Astrocyte (in vitro differentiated cells and primary cell): ENCODE measurements at places on chromosomes 7 and 10. TPM values are rescaled to one million over a fixed set of nuclear protein-coding genes. Genes with fewer than 3 reads are reported as not detected.

RAMP3 gene
- not detected in 2 replicates for total RNA-seq

NDUFB8 gene
- total RNA-seq: 155 TPM in 2 replicates

OGDHL gene
- 1.2 and 1.9 TPM in 2 replicates for total RNA-seq

GRCh38 chr10:15898046-15898445 lies 37.7 kb upstream of the MINDY3 start:
- H3K4me3 ChIP-seq: no peak overlapping the region
- H3K36me3 ChIP-seq: no peaks in the 10 kb centered on the region
- DNase-seq: no peak
- H3K27ac ChIP-seq: no peak overlapping the region
- peaks cover 9% of the 10 kb centered on the region for H3K27me3 ChIP-seq
- H3K4me1 ChIP-seq: no peaks in the 10 kb centered on the region

GRCh38 chr10:62735464-62736167 lies 68.9 kb upstream of the ADO start:
- H3K4me3 ChIP-seq: no peak overlapping the region

PODXL gene
- 29.9 and 47.1 TPM in 2 replicates for total RNA-seq

MBL2 gene
- total RNA-seq: not detected in 2 replicates

KLLN gene
- 1.4 and 1.5 TPM in 2 replicates for total RNA-seq

DNA sequence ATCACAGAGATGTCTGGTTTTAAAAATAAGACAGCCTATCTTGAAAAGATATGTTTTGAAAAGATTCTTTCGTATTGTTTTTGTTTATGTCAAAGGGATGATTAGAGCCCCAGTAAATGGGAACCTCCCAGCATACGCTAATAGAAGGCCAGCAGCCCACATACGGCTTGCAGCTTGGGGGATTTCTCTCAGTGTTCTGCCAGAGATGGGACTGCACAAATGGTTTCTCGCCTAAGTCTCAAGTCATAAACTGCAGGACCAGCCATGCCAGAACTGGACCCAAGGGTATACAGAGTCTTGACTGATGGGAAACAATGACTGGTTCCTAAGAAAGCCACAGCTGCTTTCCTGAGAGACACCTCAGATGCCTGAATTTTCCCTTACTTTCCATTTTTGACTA lies 306.9 kb upstream of the DGKB start:
- no peaks in the 10 kb centered on the region for H3K27me3 ChIP-seq
- H3K27ac ChIP-seq: no peak overlapping the region
- no peaks in the 10 kb centered on the region for H3K4me1 ChIP-seq
- H3K36me3 ChIP-seq: no peaks in the 10 kb centered on the region
- H3K4me3 ChIP-seq: no peak overlapping the region

- DNase-seq: no peak
- H3K27me3 ChIP-seq: no peaks in the 10 kb centered on the region
- no peaks in the 10 kb centered on the region for H3K36me3 ChIP-seq
- H3K4me1 ChIP-seq: no peaks in the 10 kb centered on the region
These were observed 324.1 kb downstream of the C7orf25 start for GRCh38 chr7:42587806-42588205.

DNA sequence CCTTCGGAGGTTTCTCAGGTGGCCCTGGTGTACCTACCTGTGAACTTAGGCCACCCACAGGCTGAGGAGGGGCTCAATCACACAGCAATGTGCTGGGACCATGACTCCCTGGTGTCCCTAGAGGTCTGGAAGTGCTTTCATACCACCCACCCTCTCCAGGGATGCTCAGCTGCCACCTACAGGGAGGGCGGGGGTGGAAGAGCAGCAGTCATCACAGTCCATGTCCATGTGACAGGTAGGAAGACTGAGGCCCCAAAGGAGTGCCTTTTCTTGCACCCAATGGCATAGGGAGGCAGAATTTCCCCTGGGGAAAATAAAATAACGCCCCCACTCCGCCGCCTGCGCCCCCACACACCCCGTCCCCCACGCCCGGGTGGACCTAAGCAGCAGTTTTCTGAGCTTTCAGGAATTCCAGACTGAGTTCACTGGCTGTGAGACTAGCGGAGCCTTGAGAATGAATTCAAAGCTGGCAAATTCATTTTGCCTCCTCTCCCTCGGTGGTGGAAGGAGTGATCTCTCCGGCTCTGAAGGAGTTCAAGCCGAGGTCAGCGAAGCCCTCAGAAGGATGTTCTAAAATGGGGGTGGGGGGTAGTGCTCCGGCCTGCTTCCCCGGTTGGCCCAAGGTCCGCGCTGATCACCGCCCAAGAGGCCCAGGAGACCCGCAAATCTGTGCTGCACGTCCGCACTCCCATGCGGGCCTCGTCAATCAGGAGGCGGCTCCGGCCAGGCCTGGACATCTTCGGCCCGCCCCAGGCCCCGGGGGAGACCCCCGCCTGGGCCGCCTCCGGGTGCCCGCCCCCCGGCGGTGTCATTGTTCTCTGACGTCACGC lies 2.1 kb upstream of the ZMIZ1 start:
- H3K36me3 ChIP-seq: no peaks in the 10 kb centered on the region
- H3K27me3 ChIP-seq: no peaks in the 10 kb centered on the region
- DNase-seq: no peak
- H3K4me3 ChIP-seq: peak overlapping the region; percentile 69
- H3K27ac ChIP-seq: peak overlapping the region; percentile 69

- H3K4me3 ChIP-seq: no peak overlapping the region
- DNase-seq: no peak
- H3K36me3 ChIP-seq: no peaks in the 10 kb centered on the region
- H3K4me1 ChIP-seq: no peaks in the 10 kb centered on the region
- no peak overlapping the region for H3K27ac ChIP-seq
These were observed 22.2 kb upstream of the AFAP1L2 start for GRCh38 chr10:114426476-114426875.

STK31 gene
- 0.20 and 0.31 TPM in 2 replicates for total RNA-seq

DNA sequence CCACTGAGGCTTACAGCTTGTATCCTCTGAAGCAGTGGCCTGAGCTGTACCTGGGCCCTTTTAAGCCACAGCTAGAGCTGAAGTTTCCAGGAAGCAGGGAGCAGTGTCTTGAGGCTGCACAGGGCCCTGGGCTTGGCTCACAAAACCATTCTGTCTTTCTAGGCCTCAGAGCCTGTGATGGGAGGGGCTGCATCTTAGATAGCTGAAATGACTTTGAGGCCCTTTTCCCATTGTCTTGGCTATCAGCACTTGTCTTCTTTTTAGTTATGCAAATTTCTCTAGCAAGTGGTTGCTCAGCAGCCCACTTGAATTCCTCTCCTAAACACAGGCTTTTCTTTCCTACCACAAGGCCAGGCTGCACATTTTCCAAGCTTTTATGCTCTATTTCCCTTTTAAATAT lies 864.2 kb downstream of the REEP3 start:
- no peaks in the 10 kb centered on the region for H3K4me1 ChIP-seq
- no peaks in the 10 kb centered on the region for H3K27me3 ChIP-seq
- DNase-seq: no peak
- H3K27ac ChIP-seq: no peak overlapping the region
- H3K4me3 ChIP-seq: no peak overlapping the region

HMX2 gene
- not detected in 2 replicates for total RNA-seq

DNA sequence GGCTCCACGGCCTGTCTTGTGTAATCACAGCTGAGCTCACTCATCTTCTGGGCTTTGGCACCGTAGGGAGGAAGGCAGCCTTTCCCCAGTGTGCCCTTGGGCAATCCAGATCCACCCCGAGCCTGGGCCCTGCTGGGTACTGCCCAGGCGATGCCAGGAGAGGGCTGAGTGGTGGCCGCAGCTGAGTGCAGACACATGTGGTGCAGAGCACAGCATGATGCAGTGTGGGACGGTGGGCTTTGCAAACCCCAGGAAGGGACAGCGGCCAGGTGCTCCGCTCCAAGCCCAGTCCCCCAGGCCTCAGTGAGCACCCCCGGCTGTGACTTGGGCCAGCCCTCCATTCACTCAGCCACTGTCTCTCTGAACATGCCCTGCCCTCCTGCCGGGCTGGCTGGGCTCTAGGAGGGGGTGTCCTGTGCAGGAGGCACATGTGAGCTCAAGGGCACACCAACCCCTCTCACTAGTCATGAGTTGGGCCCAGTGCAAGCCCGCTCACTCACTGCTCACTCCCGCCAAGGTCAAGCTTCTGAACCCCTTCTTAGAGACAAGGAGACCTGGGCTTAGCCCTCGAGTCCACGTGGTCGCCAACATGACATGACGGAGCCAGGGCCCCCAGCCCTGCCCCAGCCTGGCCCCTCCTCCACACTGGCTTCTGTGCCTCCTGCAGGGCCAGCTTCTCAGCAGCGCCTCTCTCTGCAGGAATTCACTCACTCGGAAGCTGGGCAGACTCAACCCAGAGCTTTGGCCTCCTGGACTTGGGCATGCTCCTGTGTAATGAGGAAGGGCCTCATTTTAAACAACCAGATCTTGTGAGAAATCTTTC lies 77.5 kb upstream of the INSIG1 start:
- H3K4me1 ChIP-seq: no peaks in the 10 kb centered on the region
- DNase-seq: no peak
- no peak overlapping the region for H3K27ac ChIP-seq

- H3K27ac ChIP-seq: no peak overlapping the region
- H3K4me1 ChIP-seq: peaks cover 20% of the 10 kb centered on the region
- DNase-seq: peak; percentile 65
- no peak overlapping the region for H3K4me3 ChIP-seq
- H3K27me3 ChIP-seq: no peaks in the 10 kb centered on the region
These were observed 91.3 kb downstream of the KIAA1549 start for GRCh38 chr7:138889582-138890498.

ANKMY2 gene
- total RNA-seq: 21.9 and 25.0 TPM in 2 replicates

GRCh38 chr7:94414980-94415379 lies 20.3 kb downstream of the COL1A2 start:
- peaks cover 63% of the 10 kb centered on the region for H3K4me1 ChIP-seq
- no peaks in the 10 kb centered on the region for H3K27me3 ChIP-seq
- DNase-seq: no peak
- H3K4me3 ChIP-seq: no peak overlapping the region

DNA sequence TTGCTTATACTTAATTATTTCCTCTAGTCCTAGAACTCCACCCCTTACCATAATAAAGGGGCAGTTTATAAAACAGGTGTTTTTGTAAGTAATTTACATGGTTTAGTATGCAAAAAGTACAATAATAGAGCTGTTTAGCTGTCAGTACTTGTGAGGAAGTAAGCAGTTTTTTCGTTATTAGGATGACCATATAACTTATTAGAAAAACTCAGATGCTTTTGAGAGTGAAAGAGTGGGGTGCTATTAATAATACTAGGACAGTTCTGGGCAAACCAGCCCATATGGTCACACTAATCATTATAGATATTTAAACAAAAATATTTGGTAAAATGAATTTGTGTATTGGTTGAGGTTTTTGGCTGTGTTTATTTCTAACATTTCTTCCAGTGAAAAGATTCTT lies 201.9 kb upstream of the KAT6B start:
- H3K4me3 ChIP-seq: no peak overlapping the region
- H3K4me1 ChIP-seq: no peaks in the 10 kb centered on the region
- DNase-seq: no peak
- H3K36me3 ChIP-seq: no peaks in the 10 kb centered on the region

DNA sequence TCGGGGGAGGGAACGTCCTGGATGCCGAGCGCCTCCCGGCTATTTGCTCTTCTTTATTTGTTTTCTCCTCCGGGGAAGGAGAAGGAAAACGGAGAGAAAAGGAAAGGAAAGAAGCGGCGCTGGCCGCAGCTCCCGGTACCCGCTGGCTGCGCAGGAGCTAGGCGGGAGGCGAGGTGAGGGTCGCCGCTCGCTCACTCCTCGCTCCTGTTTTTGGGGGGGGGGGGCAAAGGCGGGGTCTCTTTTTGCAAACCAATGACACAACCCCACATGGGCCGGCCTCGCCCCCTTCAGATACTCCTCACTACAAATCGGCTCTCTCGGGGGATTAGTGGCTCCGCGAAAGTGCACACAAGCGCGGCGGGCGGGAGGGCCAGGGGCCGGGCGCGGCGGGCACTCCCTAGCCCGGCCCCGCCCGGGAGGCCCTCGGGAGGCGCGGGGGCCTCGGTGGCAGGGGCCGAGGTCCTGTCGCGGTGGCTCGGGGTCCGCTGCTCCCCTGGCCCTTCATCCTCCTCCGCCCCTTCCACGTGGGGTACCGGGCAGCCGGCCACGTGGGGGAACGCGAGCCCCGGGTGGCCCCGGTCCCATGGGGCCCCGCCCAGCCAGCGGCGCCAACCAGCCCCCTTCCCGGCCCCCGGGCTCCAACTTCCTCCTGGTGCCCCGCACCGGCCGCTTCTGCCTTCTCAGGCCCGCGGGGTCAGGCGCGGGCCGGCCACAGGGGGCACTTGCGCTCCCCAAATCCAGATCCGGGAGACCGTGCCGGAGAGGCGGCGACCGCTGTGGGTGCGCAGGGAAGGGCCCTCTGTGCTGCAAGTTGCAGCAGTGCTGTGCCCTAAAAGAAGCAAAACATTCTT lies 718 bp upstream of the CTBP2 start:
- no peaks in the 10 kb centered on the region for H3K36me3 ChIP-seq
- H3K27me3 ChIP-seq: no peaks in the 10 kb centered on the region
- H3K4me1 ChIP-seq: peaks cover 31% of the 10 kb centered on the region
- H3K27ac ChIP-seq: peak overlapping the region; percentile 83
- DNase-seq: peak; percentile 80
- peak overlapping the region; percentile 68 for H3K4me3 ChIP-seq

BHLHA15 gene
- total RNA-seq: 0.57 and 1.2 TPM in 2 replicates

DNA sequence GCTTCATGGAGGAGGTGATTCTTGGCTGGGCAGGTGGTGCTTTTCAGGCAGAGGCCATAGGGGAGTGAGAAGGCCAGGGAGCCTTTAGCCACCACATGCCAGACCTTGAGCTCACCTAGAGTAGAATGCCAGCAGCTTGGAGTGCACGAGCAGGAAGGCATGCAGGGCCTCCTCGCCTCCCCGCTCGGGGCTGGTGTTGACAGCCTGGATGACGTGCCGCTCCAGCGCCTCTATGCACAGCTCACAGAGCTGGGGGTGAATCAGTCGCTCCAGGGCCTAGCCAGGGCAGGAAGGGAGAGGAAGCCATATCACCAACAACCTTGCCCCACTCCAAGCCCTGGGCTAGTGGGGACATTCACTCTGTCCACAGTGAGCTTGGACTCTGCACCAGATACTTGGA lies 15.7 kb downstream of the HPS1 start:
- H3K36me3 ChIP-seq: peaks cover 16% of the 10 kb centered on the region
- H3K4me3 ChIP-seq: no peak overlapping the region
- DNase-seq: no peak
- peaks cover 12% of the 10 kb centered on the region for H3K4me1 ChIP-seq
- H3K27ac ChIP-seq: no peak overlapping the region
- no peaks in the 10 kb centered on the region for H3K27me3 ChIP-seq

CXCL12 gene
- 23.7 and 48.2 TPM in 2 replicates for total RNA-seq
